SJSA1 (cell line): ENCODE measurements at places on chromosomes 4 and X. TPM values are rescaled to one million over a fixed set of nuclear protein-coding genes. Genes with fewer than 3 reads are reported as not detected.
A peak's percentile ranks its signal among the peaks of the same experiment; 100 is the strongest.

GRCh38 chrX:36867143-36867542 is 141.0 kb upstream of the FAM47C start:
- no peaks in the 10 kb centered on the region for H3K4me1 ChIP-seq
- no peaks in the 10 kb centered on the region for H3K27me3 ChIP-seq
- H3K4me3 ChIP-seq = no peak overlapping the region
- DNase-seq = peak; percentile 1

GRCh38 chrX:45186643-45187026 is 14.0 kb downstream of the DIPK2B start:
- no peak for DNase-seq
- H3K27me3 ChIP-seq = no peaks in the 10 kb centered on the region
- H3K4me3 ChIP-seq = peak overlapping the region; percentile 39; the same call in 1 of the 2 replicates
- no peak overlapping the region for H3K27ac ChIP-seq

- no peaks in the 10 kb centered on the region for H3K27me3 ChIP-seq
- no peaks in the 10 kb centered on the region for H3K4me1 ChIP-seq
- H3K4me3 ChIP-seq = no peak overlapping the region
- no peaks in the 10 kb centered on the region for H3K36me3 ChIP-seq
Observed at GRCh38 chrX:109274806-109275205, 207.1 kb downstream of the GUCY2F start.

GRCh38 chr4:69830192-69830559 is 29.8 kb downstream of the SULT1E1 start:
- no peaks in the 10 kb centered on the region for H3K36me3 ChIP-seq
- no peak overlapping the region for H3K4me3 ChIP-seq

The SYTL4 gene
- total RNA-seq = 8.0 and 9.7 TPM in 2 replicates

The REPS2 gene
- 0.44 and 1.8 TPM in 2 replicates for total RNA-seq
